ENCODE measurements at places on chromosomes 16 and 17. TPM values are rescaled to one million over a fixed set of nuclear protein-coding genes. Genes with fewer than 3 reads are reported as not detected.

- DNase-seq: no peak
Observed at GRCh38 chr16:28081391-28081968, 18.0 kb upstream of the GSG1L start.

- no peak for DNase-seq
Observed at GRCh38 chr17:1270210-1271029, at the start of gene BHLHA9. Gene BHLHA9, plus strand, starts transcription at chr17:1270444. Its CDS starts 120 bp downstream, at chr17:1270564.

DNA sequence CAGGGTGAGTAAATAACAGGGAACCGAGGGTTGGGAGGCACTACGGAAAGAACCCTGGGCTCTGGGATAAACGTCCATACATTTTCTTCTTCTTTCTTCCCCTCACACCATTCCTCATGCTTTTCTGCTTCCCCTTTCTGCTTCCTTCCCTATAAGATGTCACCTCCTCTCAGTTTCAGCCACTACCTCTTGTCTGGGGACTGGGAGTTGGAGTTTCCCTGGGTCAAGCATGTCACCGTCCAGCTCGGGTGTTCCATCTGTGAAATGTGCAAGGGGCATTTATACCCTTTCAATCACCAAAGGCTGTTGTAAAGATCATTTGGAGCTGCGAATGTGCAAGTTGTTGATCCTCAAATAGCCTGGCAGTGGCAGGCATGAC is 17.5 kb upstream of the CCL22 start:
- DNase-seq: no peak

GRCh38 chr17:79789943-79790804 is 6.7 kb downstream of the CBX8 start:
- no peak for DNase-seq

- no peak for DNase-seq
Observed at GRCh38 chr16:471353-472198, 46.1 kb downstream of the RAB11FIP3 start.

DNA sequence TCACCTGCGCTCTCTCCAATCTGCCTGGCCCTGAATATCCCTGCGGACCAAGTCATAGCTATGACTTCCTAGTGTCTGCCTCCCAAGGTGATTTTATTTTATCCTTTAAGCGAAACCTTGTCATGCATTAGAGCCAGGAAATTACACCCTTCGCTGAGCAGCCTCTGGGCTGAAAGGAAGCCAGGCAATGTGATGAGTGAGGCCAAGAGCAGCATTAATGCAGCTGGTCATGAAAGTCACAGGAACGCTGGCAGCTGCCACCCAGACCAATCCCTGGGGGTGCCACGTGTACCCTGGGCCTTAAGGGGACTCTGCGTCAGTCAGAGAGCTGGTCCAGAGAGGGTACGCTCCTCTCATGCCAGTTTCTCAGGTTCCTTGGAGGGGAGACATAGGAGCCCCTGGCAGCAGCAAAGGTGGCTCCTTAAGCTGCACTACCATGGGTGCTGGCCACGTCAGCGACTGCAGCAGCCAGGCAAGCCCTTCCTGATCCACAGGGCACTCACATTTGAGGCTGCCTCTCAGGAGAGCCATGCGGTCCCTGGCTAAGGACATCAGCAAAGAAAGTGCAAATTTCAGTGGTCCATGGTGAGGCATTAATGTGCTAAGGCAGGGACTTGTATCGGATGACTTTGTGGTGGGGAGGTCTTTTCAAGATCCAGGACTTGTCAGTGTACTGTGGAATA is 42.7 kb upstream of the WSCD1 start:
- DNase-seq: no peak

DNA sequence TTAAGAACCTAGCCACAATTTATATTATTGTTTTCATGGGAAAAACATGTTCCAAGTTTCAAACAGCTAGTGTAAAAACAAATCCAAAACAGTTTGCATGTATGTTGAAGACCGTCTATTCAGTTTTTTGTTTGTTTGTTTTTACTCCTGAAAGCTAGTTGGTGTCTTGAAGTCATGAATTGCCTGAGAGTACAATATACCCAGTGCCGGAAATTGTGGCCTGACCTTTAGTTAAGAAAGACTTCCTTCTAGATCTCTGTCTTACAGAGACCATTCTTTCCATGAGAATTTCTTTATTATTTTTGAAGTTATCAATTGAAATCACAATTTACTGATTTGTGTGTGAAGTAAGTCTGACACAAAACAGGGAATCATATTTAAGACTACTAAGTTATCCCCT is 474.8 kb downstream of the KCNJ2 start:
- no peak for DNase-seq

DNA sequence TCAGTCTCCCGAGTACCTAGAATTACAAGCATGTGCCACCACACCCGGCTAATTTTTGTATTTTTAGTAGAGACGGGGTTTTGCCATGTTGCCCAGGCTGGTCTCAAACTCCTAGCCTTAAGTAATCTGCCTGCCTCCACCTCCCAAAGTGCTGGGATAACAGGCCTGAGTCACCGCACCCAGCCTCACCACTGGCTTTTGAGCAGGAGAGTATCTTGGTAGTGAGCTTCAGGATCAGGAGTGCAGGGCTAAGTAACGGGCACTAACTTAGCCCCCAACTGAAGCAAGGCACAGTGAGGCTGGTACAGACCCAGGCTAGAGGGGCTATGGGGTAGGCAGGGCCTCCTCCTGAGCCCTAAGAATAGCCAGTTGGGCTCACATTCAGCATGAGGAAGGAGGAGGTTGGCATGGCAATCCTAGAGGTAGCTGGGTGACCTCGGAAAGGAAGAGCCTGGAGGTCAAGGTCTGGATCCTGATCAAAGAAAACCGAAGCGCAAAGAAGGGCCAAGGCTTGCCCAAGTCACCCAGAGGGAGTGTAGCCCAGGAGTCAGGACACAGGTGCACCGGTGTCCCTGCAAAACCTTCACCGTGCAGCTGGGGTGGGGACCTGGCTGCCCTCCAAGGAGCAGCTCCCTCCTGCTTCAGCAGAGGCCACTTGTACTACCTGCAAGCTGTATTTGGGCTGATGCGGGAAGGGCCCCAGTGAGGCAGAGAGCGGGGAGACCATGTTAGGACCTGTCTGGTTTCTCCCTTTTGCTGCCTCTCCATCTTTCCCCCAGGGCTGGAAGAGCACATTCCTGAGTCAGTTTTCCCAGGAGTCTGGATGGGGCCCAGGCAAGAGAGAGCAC is 1.3 kb upstream of the ADGRG5 start:
- no peak for DNase-seq

GRCh38 chr17:81601525-81602120 is 35.3 kb downstream of the NPLOC4 start:
- no peak for DNase-seq

DNA sequence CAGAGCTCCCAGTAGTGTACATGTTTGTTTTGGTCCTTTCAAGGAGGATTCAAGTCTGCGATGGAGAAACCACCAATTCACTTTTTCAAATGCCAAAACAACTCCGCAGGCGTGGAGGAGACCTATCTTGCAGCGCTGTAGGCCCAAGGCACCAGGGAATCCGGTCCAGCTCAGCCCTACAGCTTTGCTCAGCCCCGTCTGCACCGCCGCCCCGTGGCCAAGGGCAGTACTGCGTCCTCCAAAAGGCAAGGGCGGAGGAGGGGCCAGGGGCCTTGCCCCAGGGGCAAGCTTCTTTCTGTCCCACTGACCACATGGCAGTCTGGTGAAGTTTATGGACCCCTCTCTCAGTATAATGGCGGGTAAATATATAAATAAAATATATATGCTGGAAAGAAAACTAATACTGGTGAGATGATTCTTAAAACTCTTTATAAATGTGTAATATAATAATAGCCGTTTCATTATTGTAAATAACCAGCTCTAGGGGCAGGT is 709 bp upstream of the CD300LG start:
- DNase-seq: peak; percentile 89

DNA sequence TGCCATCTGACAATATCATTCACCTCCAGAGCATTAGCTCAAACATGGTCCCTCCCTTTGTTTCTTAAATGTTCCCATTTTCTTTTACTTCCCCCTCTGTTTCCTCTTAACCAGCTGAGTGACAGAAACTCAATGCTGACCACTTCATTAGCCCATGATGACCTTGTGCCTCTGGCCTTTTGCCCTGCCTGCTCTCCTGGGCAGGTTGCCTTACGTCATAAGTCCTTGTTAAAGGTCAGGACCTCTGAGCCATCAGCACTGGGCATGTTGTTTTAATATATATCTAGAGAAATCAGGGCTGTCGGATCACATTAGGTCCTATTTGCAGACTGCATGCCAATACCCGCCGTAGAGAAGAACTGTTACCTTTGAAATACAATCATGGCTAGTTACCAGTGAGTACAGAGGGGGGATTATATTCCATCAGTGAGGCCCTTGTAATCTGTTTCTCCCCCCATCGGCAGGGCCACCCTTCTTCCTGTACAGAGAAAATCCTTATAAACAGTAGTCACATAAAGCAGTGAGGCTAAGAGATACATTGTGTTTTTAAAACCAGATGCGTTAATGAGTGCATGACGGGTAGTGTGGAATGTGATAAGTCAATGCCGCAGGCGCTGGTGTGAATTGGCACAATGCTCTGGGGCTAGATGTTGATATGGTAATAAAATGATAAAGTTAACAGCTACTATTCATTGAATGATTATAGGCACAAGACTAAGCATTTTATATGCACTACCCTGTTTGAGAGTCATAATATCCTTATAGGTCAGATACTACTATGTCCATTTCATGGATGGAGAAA is 94.3 kb upstream of the ZFHX3 start:
- no peak for DNase-seq

GRCh38 chr17:42378959-42379594 is 9.2 kb downstream of the STAT3 start:
- DNase-seq: no peak

- no peak for DNase-seq
Observed at GRCh38 chr16:53936529-53936928, 232.6 kb downstream of the FTO start.

Gene SRCIN1
- total RNA-seq: 1.4 TPM

Gene LIG3
- 21.1 TPM for total RNA-seq

Gene KRTAP3-1
- not detected for total RNA-seq

Gene ABCA6
- total RNA-seq: 8.5 TPM

Gene SPNS2
- total RNA-seq: 20.4 TPM

Gene LAT
- total RNA-seq: 1.9 TPM

Gene NLRC3
- total RNA-seq: 0.61 TPM

Gene MT1G
- not detected for total RNA-seq

Gene TRIM65
- 9.7 TPM for total RNA-seq

Gene TP53TG3F
- total RNA-seq: not detected
